ENCODE measurements at places on chromosomes 1 and 21.

DNA sequence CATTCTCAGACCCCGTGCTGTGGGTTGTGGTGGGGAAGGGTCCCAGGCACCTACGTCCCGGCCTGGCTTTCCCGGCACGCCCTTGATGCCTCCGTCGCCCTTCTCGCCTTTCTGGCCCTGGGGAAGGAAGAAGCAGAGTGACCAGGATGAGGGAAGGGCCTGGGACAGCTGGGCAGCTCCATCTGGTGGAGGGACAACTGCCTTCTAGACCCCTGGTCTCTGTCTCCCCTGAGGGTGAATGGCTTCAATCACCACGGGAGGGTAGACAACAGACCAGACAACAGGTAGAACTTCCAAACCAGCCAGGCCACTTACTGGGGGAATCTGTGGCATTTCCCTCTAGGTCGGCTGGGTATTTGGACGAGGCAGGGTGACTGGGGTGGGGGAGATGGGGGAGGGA lies 11.9 kb downstream of the COL16A1 start:
- DNase-seq: no peak

GRCh38 chr1:31476891-31477846 lies 64.2 kb downstream of the SERINC2 start:
- no peak for DNase-seq

DNA sequence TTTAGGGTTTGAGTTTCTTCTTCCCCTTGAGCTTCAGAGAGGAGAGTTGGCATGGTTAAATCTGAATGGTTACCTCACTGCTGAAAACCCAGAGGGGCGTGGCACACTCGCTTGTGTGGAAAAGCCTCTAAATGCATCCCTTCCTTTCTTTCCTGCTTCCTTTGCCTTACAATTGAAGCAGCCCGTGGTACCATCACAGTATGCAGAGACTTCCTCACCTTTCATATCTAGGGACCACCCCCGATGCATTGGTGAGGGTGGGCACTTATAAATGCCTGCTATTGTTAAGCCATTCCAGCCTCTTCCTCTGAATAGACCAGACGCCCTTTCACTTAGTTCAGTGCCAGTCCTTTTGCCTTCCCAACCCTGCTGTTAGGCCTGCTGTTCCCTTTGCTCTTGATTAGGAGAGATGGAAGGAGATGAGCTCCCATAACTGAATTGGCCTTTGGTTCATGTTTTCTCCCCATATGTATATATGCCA lies 21.9 kb upstream of the LAX1 start:
- no peak for DNase-seq

GRCh38 chr1:87132284-87132870 lies 196.3 kb upstream of the LMO4 start:
- DNase-seq: no peak

- no peak for DNase-seq
Observed at GRCh38 chr1:40808909-40809308, 25.3 kb downstream of the KCNQ4 start.

- no peak for DNase-seq
Observed at GRCh38 chr1:229786974-229787610, 161.0 kb downstream of the URB2 start.

- no peak for DNase-seq
Observed at GRCh38 chr1:165877940-165878556, 50.6 kb downstream of the UCK2 start.

DNA sequence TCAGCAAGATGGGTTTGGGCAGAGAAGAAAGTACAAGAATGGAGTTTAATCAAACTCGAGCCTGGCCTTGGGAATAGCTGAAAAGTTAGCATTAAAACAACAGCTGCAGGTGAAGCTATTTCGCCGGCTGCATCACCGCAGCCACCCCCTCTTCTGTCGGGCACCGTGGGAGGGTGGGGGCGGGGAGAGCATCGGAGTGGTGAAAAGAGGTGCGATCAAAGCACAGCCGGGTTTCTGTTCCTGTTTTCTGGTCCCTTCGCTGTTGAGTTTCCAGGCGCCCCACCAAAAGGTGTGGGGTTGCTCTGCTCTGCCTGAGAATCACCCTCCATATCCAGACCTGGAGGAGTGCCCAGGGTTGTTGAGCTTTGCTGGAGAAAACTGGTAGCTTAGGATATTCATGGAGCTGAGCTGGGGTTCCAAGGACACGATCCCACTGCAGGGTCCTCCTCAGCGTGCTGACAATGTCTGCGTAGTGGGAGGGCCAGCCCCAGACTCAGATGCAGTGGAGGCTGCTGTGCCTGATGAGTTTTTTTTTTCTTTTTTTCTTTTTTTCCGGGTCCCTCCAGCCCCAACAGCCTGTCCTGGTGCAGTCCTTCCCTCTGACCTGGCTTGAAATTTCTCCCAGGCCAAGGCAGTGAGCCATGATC lies 127.5 kb upstream of the C1orf174 start:
- no peak for DNase-seq

DNA sequence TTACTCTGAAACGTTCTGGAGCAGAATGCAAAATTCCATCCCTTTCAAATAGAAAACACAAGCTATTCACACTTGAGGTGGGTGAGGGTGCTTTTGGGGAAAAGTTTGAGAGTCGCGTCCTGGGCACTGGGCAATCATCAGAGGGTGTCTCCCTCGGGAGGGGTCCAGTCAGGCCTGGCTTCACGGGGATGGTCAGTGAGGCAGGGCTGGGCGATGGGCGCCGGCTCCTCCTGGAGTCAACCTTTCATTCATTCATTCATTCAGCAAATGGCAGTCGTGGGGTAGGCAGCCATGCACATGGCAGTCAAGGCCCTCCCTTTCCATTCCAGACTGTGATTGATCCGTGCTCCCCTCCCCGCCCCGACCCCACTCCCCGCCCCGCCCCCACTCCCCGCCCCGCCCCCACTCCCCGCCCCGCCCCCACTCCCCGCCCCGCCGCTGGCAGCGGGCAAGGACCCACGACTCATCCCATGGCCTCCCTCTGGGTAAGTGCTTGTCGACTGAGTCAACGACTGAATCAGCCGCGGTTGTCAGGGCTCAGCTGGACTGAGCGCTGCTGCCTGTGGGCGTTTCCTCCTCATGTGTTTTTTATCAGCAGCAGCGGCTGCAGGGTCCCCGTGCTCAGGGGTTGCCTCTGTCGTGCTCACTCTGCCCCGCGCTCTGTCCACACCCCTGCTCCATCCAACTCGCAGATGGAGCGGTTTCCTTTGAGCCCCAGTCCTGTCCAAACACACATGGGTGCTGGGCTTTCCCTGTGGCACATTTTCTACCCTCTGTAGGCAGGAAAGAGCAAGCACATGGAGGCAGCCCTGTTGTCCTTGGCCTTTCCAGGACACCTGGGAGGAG lies 12.5 kb upstream of the SPSB1 start:
- peak; percentile 74 for DNase-seq

DNA sequence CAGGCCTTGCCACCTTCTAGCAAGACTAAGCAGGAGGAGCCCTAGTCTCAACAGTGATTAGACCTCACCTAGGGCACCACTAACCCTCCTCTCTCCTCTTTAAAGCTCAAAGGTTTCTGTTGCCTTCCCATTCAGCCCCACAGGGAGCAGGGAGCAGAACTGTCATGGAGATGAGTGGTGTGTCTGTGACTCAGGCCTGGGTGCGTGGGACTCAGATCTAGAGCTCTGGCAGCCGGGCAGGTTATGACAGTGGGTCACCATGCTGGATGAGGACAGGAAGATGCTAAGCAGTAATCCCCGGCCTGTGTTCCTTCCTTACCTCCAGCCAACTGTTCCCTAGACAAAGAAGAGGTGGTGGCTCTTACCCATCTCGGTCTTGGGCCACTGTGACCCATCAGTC lies 60.1 kb upstream of the COA6 start:
- DNase-seq: peak; percentile 42

DNA sequence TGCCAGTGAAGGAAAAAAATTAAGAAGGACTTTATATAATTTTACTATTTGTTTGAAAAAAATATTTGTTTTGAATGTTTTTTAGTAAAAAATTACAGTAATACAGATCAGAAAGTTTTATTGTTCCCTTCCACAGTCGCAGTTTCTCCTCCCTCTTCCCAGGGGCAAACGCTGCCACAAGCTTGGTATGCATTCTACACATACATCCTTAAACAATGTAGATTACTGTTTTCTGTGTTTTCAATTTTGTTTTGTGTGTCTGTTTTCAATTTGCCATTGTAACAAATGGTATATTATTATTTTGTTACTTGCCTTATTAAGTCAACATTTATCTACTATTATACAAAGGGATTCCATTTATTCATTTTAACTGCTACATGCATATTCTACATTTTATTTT lies 257.1 kb downstream of the HMCN1 start:
- DNase-seq: no peak

DNA sequence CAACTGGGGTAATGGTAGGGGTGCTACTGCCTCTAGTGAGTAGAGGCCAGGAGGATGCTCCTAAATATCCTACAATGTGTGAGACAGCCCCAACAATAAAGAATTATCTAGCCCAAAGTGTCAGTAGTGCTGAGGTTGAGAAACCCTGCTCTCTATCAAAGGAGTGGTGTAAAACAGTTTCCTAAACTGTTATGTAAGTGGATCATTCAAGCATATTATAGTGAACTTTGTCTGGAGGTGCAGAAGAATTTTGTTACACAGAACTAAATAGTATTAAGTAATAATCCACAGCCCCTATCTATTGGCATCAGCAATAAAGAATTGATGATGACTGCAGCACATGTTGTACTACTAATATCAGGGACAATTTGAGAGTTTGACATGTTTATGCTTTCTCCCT lies 20.3 kb upstream of the TARS2 start:
- no peak for DNase-seq

GRCh38 chr1:16451841-16452528 lies 11.5 kb downstream of the NECAP2 start:
- no peak for DNase-seq

GRCh38 chr1:199029401-199029800 lies 390.6 kb downstream of the PTPRC start:
- DNase-seq: no peak

DNA sequence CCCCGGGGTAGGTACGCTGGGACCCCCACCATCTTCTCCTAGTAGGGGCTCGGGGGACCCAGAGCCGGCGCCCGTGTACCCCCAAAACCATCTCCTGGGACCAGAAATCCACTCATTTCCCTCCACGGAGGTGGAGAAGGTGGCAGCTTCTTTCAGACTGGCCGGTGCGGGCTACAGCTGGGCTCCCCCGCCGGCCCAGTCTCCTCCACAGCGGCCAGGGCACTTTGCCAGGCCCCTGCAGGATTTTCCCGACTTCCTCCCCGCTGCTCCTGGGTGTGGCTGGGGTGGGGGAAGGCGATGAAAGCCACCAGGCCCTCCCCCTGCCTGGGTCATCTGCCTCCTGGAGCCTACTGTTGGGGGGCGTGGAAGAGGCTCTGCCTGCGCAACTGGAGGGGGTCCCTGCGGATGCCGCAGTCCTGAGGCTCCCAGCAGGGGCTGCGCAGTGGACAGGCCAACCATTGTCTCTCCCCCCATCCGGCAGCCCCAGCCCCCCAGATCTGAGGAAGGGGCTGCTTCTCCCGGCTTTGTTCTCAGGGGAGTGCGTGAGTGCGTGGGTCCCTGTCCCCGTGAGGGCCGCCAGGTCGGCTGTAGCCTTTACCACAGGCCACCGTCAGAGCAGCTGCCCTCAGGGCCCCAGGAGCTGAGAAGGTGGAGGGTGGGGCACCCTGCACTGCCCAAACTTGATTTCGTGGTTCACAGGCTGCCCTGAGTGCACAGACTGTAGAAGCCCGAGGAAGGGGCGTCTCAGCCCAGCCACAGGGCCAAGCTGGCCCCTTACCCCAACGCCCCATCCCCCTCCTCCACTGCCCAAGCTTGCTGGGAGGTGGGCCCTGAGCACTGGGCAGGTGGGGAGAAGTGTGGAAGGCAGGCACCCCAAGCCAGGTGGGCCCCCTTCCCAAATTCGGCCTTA lies 1.3 kb downstream of the AGRN start:
- no peak for DNase-seq

DNA sequence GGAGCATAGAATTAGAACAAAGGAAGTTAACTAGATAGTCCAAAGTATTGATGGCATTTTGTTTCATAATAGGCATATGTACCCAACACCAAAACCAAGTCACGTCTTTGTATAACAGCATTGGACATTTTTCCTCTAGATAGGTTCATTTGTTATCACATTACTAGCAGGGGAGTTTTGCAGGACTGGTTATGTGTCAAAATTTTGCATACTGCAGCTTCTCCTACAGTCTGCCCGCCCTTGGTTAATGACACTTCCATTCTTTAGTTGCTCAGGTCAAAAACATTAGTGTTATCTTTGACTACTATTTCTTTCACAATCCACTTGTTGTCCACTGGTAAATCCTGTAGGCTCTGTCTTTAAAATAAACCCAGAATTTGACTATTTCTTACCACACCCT lies 8.9 kb downstream of the CAPZA1 start:
- DNase-seq: no peak

DNA sequence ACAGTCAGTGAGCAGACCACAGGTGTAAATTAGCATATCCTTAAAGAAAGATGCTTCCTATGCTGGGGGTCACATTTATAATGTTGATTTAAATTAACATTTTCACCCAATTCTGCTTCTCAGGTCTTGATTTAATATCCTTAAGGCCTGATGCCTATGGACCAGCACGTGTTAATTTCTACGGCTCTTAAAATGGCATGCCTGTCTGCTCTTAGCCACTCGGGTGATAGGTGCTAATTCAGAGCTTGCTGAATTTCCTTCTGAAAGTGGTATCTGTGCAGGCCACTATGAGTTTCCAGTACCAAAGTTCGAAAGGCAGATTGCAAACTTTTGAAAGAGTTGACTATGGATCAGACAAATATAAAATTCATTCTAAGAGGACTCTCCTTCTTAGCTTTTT lies 487.4 kb upstream of the ADGRL2 start:
- no peak for DNase-seq

DNA sequence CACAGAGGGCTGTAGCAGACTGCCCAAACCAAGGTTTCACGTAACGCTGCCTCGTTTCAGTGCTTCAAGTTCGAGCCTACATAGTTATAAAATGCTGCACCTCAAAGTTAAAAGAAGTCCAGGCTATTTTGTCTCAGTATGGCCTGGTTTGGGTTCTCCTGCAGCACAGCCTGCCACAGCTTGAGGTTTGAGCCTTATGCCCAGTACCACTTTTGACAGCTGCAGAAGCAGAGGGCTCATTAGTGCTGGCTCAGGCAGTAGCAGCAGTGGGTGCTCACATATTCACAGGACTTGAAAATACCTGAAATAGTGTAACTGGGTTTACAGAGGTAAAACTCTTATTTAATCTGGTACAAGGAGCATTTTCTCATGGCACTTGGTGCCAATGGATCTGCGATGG lies 15.3 kb downstream of the SPATA46 start:
- DNase-seq: no peak

DNA sequence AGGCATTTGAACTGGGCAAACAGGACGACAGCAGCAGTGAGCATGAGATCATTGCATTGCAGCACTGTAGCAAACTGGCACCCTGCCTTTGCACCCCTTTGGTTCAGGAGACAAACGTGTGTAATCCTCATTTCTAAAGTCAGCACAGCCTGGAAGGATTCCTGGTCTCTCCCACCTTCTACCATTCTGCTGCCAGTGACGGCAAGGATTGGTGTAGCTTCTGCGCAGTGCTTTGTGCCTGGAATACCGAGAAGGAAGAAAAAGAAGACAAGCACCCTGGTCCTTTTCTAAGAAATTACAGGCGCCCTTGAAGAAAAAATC lies 805.3 kb downstream of the USP25 start:
- DNase-seq: no peak

Measured in natural killer cell treated with Interleukin-12 subunit alpha and Interleukin-12 subunit beta and Interleukin-15 and Interleukin-18, amount 100 ng/mL, for 72 hours (primary cell).